Fibroblast of gingiva (primary cell): ENCODE measurements at places on chromosomes 2 and 18.

GRCh38 chr2:26645762-26646161 lies 4.6 kb upstream of the CIB4 start:
- DNase-seq: no peak

GRCh38 chr2:127226520-127227263 lies 6.6 kb upstream of the CYP27C1 start:
- DNase-seq: peak; percentile 69

DNA sequence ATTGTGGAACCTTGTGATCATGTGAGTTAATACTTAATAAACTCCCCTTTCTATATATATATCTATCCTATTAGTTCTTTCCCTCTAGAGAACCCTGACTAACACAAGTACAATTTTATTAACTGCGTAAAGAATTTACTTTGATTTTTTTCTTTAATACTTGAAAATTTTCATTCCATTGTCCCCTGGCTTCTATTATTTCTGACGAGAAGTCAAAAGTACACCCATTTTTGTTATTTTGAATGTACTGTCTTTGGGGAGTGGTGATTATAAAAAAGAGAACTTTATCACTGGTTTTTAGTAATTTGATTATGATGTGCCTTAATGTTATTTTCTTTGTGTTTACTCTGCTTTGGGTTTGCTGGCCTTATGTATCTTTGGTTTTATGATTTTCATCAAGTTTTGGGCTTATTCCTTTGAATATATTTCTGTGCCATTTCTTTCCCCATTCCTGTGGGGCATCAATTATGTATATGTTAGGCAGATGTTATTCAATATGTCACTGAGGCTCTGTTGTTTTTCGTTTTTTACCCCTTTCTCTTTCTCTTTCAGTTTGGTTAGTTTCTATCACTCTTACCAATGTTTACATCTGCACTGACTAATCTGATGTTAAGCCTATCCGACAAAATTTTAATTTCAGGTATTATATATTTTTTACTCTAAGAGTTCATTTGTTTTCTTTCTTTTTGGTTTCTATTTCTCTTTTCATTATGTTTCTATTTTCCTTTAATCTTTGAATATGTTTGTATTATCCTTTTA lies 271.4 kb downstream of the CAMKMT start:
- DNase-seq: no peak

- peak; percentile 26 for DNase-seq
These were observed 957.1 kb upstream of the CHAC2 start for GRCh38 chr2:52810460-52810859.

- peak; percentile 80 for DNase-seq
These were observed 11.6 kb upstream of the OLA1 start for GRCh38 chr2:174259981-174260380.

- no peak for DNase-seq
These were observed 4.8 kb upstream of the IGFBP5 start for GRCh38 chr2:216700088-216700567.
